G401 (cell line): ENCODE measurements at places on chromosomes 6 and 20.

DNA sequence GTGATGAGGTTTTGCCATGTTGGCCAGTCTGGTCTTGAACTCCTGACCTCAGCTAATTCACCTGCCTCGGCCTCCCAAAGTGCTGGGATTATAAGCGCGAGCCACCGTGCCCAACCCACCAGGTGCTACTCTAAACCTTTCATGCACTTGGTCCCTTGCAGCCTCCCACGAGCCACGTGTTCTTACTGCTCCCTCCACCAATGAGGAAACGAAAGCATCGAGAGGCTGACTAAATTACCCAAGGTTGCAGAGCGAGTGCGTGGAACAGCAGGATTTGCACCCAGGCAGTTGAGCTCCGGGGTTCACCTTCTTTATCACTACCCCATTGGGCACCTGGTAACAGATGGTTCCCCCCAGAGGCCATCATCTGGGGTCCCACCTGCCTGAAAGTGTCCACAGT, 208.3 kb downstream of the LY86 start:
- DNase-seq: no peak

- peak; percentile 56 for DNase-seq
These were observed 532 bp upstream of the PM20D2 start for GRCh38 chr6:89145091-89145955.

- no peak for DNase-seq
These were observed 67.5 kb upstream of the TFB1M start for GRCh38 chr6:155381673-155382337.

DNA sequence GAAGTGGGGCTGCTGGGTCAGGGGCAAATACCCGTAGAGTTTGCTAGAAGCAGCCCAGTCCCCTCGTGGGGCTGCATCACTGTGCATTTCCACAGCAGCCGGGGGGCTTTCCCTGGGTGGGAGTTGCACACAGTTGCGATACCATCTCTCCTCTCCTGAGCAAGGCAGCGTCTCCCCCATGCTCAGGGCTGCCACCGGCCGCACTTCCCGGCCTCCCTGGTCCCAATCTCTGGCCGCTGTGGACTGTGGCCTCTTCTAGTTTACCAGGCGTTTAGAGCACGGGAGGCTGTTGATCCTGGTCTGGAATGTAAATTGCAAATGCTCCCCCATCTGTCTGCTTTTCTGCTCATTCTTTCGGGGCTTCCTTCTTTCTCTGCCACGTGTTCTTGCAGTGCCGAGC, 31.1 kb downstream of the OSBPL2 start:
- peak; percentile 46 for DNase-seq

GRCh38 chr20:41086402-41087324, 50.7 kb upstream of the PLCG1 start:
- DNase-seq: no peak

GRCh38 chr6:26187981-26188635, 100.9 kb downstream of the HFE start:
- DNase-seq: peak; percentile 44

DNA sequence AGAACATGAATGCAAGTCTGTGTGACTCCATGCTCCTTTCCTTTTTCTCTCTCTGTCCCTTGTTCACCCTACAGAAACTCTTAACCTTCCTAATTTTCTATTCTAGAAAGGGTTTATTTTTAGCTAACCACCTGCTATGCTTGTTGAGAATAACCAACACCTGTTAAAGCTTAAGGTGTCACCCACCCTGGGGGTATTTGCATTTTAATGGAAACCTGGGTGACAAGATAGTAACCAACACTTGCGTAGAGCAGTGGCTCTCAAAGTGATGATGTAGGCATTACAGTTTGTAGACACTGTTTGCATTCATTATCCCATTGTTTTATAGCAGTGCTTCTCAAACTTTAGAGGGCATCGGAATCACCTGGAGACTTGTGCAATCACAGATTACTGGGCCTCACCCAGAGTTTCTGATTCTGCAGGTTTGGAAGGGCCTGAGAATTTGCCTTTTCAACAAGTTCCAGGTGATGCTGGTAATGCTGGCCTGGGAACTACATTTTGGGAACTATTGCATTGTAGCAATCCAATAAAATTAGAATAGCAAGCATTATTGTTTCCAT, 114.4 kb upstream of the ARMC2 start:
- no peak for DNase-seq

- no peak for DNase-seq
These were observed 77.9 kb downstream of the FKBP5 start for GRCh38 chr6:35610830-35611229.

DNA sequence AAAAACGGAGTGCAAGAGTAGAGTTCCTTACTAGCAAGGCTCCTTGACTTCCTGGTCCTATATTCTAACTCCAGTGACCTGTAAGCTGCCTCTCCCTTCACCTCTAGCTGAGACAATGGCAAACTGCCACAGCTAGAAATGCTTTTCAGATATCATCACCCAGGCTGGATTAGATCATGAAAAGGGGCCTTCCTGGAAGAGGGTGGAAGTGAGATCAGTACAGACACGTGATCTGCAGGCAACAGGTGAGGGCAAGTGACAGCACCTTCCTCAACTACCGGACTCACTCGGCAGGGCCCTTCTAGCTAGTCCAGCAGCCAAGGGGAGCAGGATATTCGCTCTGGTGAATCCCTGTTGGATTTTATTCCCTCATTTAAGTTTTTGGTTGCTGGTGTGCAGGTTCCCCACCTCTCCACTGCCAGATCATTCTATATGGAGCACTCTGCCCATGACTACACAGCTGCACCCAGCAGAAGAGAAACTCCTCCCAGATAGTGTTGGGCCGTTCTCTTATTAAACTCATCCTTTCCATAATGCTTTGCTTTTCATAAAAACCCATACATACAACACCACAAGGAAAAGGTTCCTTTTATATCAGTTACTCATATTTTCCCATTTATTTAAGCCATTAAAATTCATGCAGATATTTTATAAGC, 26.4 kb upstream of the FAM83C start:
- DNase-seq: no peak

GRCh38 chr6:137046871-137047412, 2.2 kb upstream of the IL20RA start:
- no peak for DNase-seq

DNA sequence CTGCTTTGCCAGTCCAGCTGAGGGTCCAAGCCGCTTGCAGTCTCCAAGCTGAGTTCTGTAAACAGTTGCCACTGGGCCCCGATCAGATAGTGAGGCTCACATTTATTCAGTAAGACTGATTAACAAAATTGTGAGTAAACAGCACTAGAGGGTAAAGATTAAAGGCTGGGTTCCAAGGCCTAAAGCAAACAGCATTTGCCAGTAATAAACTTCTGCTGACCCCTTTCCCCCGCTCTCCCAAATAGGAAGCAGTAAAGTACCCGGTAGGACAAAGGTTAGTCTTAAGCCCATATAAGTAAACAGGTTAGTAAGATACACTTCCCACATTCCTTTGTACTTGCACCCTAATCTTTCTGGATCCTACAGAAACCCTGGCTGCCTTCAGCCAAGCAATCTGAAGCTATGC, 181.8 kb downstream of the MEI4 start:
- DNase-seq: no peak

DNA sequence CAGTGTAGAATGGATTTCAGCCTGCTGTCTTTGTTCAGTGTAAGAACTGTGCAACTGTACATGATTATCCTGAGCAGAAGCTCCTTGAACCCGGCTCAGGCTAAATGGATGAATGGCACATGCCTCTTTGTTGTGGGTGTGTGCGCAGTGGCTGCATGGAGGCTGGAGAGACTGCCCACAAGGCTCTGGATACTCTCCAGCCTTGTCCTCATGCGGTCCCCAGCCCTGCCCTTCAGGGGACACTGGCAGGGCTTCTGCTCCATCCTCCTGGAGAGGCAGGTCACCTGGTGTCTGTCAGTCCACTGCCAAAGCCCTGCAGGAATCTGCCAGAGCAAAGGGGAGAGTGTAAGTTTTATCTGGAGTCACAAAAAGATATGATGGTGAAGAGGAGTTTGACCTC, 241.7 kb upstream of the EXOC2 start:
- no peak for DNase-seq

DNA sequence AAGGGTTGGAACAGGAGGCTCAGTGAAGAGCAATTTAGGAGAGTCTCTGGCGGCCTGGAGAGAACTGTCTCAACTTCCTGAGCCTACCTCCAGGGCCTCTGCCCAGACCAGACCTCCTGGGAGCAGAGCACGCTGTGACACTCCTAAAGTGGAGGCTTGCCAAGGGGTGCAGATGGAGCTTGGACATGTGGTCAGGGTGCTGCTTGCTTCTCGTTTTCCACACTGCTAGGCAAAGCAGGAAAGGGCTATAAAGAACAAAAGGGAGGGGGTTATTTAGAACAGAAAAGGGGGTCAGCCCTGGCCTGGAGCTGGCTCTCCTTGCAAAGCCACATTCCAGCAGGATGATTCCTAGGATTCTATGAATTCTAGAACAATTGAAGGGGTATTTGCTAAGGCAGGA, 145.7 kb upstream of the GGTLC1 start:
- DNase-seq: no peak

DNA sequence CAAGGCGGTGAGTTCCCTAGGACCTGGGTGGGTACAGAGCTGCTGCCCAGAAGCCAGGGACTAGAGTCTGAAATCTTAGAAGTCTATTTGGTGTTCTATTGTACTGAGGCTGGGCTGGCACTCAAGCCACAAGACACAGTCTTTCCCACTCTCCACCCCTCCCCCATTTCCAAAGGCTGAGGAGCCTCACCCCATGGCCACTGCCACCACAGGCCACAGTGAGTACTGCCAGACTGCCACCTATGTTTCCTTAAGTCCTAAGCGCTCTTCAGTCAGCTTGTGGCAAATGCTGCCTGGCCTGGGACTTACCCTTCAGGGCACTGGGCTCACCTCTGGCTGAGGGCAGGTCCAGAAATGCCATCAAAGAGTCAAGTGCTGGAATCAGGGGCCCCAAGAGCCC, 469.3 kb downstream of the HAO1 start:
- no peak for DNase-seq

GRCh38 chr6:140078561-140079125, 704.2 kb upstream of the CITED2 start:
- peak; percentile 16 for DNase-seq

GRCh38 chr6:2141644-2142290, 103.6 kb downstream of the GMDS start:
- no peak for DNase-seq

DNA sequence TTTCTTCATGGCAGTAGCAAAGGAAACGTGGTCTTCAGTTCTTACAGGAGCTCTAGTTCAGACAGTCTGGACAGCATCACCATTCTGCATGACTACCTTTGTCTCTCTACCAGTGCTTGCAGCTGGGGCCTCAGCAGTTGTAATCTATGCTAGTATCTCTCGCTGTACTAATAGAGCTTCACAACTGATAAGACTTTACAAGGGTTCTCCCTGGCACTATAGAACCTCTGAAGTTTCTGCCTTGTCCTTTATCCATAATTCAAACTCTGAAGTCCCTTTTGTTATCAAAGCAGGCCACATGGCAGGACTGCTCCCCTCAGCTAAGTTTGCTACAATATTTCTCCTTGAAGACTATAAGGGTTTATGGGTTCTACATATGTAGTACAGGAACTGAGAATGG, 842.1 kb upstream of the ADGRB3 start:
- no peak for DNase-seq

GRCh38 chr20:31566658-31567379, 38.3 kb upstream of the ID1 start:
- peak; percentile 59 for DNase-seq

DNA sequence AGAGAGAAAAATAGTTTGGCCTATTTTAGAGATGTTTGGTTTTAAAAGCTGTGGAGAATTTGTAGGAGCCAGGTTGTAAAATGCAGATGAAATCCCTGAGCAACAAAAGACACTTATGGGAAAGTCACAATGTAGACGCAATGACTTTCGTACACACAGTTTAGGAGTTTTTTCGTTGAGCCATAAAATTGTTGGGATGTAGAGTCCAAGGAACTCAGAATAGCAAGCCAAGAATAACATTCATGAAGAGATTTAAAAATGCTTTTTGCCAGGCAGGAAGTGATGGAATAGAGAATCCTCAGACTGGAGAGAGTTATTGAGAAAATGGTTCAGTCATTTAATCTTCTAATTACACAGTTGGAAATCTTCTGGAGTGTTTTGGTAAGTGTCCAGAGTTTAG, 11.5 kb upstream of the PROKR2 start:
- no peak for DNase-seq

DNA sequence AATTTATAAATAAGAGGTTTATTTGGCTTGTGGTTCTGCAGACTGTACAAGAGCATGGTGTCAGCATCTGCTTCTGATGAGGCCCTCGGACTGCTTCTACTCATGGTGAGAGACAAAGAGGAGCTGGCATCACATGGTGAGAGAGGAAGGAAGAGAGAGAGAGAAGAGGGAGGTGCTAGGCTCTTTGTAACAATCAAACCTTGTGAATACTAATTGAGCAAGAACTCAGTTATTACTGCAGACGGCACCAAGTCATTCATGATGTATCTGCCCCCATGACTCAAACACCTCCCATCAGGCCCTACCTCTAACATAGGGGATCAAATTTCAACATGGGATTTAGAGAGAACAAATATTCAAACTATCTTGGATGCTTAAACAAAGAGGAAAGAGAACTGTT, 6.3 kb upstream of the SIRPG start:
- DNase-seq: no peak

GRCh38 chr6:99780556-99780885, 173.9 kb downstream of the PRDM13 start:
- no peak for DNase-seq

GRCh38 chr6:13397359-13398068, 69.2 kb upstream of the TBC1D7 start:
- DNase-seq: peak; percentile 93

- DNase-seq: no peak
These were observed 80.4 kb downstream of the TBXT start for GRCh38 chr6:166087246-166087645.

DNA sequence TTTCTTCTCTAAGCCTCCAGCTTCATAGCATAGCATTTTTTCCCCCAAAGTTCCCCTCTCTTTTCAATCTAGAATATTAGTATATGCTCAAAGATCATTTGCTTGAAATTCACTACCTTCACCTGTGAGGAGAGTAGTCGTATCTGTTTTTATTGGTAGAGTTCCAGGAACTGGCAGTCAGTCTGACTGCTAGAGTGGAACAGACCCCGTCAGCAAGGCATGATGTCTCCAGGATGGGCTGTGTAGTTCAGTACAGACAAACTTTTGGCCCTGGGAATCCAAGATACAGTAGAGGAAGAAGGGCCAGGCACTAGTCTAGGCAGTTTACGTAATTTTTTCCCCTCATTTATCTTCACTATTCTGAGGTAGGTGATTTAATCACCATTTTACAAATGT, 29.1 kb downstream of the RALY start:
- DNase-seq: no peak

GRCh38 chr20:59818911-59819310, 114.5 kb downstream of the SYCP2 start:
- DNase-seq: no peak

DNA sequence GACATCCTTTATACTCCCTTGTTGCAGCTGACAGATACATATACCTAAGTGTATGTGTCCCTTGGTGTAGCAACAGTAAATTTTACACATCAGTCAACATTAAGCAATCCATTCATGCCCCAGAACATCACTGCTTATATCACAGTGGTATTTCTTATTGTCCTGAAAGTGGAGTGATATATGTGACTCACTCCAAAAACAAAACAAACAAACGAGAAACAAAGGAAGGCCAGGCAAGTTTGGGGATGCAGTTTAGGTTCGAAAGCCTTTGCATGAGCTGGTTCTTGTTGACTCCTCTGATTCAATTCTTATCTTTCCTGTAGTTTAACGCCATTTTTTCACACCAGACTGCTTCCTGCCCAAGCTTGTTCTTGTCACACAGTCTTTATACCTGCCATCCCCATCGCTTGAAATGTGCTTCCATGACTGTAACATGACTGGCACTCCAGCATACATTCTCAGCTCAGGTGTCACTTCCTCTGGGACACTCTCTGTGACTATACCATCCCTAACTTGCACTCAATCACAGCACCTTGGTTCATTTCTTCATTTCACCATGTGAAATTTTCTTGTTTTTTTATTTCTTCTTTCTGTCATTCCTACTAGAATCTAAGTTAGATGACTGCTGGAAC, 125.0 kb upstream of the TSHZ2 start:
- DNase-seq: no peak
